ENCODE measurements at places on chromosomes 11 and 22. TPM values are rescaled to one million over a fixed set of nuclear protein-coding genes. Genes with fewer than 3 reads are reported as not detected.

DNA sequence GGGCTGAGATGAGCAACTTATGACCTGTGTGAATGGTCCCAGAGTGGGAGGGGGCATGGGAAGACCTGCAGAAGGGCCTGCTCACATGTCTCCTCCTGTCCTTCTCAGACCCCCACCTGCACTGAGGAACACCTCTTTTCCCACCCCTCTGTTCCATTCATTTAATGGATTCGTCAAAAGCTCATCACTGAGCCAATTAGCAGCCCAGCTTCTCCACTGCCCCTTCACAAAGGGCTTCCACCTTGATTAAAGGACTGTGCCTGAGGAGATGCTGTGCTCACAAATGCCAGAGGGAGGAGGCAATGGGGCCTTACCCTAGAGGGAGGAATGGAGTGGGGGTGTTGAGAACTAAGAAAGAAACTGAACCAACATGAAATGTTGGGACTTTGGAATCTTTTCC lies 14.0 kb upstream of the CDON start:
- no peak for DNase-seq

- DNase-seq: no peak
Measured at GRCh38 chr11:26028393-26028911, 303.5 kb upstream of the ANO3 start.

DNA sequence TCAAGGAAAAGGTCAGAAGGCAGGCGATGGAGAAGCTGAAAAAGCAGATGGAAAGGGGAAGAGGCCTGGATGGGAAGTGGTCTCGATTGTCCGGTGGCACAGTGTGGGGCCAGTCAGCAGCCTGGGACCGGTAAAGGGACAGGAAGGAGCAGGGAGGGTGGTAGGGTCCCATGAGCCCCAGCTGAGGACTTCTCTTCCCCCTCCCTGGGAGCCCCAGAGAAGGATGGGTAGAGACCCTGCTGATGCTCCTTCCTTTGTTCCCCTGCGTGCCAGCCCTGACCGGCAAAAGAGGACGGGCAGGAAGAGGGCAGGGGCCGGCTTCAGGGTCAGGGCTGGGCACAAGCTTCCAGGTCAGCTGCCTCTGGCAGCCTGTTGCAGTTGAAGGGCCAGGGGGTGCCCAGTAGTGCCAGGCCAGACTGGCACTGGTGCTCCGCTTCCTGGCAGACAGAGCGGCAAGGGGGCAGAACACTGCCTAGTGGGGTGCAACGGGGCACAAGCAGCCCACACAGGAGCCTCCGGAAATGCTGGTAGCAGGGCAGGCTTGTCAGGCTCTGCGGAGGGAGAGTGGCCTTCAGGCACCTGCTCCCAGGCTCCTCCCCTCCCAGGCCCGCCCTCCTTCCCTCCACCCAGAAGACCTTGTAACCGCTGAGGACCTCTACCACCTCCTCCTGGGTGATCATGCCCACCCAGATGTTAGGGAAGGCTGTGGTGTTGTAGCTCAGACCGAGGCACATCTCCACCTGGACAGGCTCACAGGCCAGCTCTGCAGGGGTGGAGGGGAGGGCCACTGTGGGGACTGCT lies 739 bp upstream of the C1QTNF5 start:
- DNase-seq: no peak

GRCh38 chr11:2581151-2581930 lies 118.5 kb downstream of the KCNQ1OT1 start:
- peak; percentile 48 for DNase-seq

GRCh38 chr11:34827228-34827627 lies 89.0 kb downstream of the APIP start:
- no peak for DNase-seq

GRCh38 chr11:95371153-95371552 lies 140.2 kb upstream of the SESN3 start:
- no peak for DNase-seq

DNA sequence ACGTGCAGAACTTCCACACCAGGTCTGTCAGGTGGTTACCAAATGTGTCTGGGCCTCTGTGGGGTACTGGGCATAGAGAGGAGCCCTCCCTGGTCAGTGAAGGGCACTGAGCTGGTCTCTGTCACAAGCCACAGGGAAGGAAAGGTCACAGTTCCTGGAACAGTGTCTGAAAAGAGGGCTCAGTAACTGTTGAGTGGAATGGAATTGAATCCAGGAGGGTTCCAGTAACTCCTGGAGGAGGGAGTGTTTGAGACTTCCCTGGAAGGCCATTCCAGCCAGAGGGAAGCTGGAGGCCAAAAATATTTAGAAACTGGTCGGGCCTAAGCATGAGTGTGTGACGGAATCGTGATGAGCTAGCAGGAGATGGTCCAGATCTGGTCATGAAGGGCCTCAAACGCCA lies 7.9 kb downstream of the ACTN3 start:
- DNase-seq: no peak

GRCh38 chr11:70799386-70799785 lies 401.1 kb downstream of the CTTN start:
- no peak for DNase-seq

GRCh38 chr11:204587-205109 lies 2.6 kb downstream of the BET1L start:
- no peak for DNase-seq

Gene OR5T2
- not detected for total RNA-seq

Gene MEI1
- 82.7 TPM for total RNA-seq

Gene KREMEN1
- 0.17 TPM for total RNA-seq

Gene LAMTOR1
- total RNA-seq: 66.9 TPM

Gene PTPMT1
- 57.4 TPM for total RNA-seq

Gene KCNK4
- total RNA-seq: not detected

Gene UBQLNL
- 0.17 TPM for total RNA-seq

Measured in natural killer cell treated with Interleukin-12 subunit alpha and Interleukin-12 subunit beta and Interleukin-15 and Interleukin-18, amount 100 ng/mL, for 72 hours (primary cell).